Activated CD4-positive, alpha-beta memory T cell treated with anti-CD3 and anti-CD28 coated beads, Interleukin-2, amount 10 ng/mL, durations not matched to agents 7 days and 5 days (primary cell): ENCODE measurements at places on chromosomes 7 and 10. TPM values are rescaled to one million over a fixed set of nuclear protein-coding genes. Genes with fewer than 3 reads are reported as not detected.

Gene SEC31B
- total RNA-seq: 138 TPM

Gene MOGAT3
- not detected for total RNA-seq

Gene DBNL
- 176 TPM for total RNA-seq

Gene NEBL
- total RNA-seq: not detected

Gene TRA2A
- total RNA-seq: 98.1 TPM

- no peak for DNase-seq
These were observed 79.3 kb downstream of the CSTF2T start for GRCh38 chr10:51620131-51620530.

DNA sequence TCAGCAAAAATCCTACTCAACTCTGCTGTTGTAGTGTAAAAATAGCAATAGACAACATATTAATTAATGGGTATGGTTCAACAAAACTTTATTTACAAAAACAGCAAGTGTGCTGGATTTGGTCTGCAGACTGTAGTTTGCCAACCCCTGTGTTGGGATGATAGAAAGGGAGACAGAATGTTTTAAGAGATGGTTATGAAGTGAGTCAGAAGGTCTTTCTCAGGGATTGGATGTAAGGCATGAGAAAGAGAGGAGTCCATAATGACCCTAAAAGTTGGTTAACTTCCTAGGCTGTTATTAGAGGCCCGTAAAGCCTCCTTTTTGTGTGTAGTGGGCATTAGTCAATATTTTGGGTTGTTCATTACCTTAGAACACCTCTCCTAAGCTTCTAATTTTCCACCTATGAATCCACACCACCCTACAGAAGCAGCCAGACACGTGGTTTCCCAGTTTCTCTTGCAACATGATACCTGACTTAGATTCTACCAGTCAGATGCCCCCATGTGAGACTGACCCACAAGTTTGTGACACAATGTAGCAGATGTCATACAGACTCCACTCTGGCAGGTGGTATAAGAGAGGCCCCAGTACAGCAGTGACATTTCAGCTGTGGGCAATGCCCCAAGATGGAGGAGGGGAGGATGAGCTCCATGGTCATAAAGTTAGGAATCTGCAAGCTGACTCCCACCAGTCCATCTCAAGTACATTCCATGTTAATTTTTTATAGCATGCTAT is 1015.6 kb downstream of the KCNMA1 start:
- DNase-seq: no peak

DNA sequence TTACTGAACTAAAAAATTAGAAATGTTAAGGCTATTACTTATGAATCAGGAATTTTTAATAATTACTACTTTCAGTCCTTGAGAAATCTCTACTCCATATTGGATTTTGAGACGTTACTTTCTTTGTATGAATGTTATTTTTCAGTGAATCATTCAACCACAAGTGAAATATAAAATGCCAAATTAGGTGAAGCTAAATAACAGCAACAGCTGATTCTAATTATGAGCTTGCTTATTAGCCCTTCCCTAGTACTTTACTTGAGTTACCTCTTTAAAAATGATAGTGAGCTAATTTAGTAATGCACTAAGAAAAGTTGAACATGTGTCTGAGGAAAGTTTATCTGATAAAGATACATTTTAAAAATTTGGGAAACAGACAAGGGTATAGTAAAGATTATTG is 51.4 kb downstream of the PCGF5 start:
- no peak for DNase-seq

DNA sequence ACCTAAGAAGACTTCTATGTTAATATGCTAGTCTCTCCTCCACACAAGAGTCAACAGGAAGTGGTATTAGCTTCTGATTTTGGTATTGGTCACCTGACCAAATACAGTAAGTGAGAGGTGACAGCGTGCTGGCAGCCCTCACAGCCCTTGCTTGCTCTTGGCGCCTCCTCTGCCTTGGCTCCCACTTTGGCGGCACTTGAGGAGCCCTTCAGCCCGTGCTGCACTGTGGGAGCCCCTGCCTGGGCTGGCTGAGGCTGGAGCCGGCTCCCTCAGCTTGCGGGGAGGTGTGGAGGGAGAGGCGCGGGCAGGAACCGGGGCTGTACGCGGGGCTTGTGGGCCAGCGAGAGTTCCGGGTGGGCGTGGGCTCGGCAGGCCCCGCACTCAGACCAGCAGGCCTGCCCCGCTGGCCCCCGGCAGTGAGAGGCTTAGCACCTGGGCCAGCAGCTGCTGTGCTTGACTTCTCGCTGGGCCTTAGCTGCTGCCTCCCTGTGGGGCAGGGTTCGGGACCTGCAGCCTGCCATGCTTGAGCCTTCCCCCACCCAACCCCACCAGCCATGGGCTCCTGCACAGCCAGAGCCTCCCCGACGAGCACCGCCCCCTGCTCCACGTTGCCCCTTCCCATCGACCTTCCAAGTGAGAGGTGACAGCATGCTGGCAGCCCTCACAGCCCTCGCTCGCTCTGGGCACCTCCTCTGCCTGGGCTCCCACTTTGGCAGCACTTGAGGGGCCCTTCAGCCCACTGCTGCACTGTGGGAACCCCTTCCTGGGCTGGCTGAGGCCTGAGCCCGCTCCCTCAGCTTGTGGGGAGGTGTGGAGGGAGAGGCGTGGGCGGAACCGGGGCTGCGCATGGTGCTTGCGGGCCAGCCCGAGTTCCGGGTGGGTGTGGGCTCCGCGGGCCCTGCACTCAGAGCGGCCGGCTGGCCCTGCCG is 4.2 kb upstream of the ACSL5 start:
- peak; percentile 38 for DNase-seq

- DNase-seq: no peak
These were observed 34.0 kb upstream of the SLC35B4 start for GRCh38 chr7:134350709-134351108.

DNA sequence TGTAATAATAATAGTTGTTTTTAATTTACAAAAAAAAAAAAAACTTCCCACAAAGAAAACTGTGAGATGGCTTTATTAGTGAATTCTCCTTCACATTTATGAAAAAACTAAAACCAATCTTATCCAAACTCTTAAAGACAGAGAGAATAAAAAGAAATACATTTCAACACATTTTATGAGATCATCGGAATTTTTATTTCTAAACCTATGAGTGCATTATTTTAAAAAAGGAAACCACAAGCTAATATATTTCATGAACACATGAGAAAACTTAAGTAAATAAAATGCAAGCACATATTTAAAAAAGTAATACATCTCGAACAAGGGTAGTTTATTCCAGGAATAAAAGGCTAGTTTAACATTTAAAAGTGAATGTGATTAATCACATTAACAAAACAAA is 31.5 kb downstream of the C7orf25 start:
- DNase-seq: no peak

GRCh38 chr10:45199205-45199740 is 116.1 kb downstream of the OR13A1 start:
- no peak for DNase-seq

DNA sequence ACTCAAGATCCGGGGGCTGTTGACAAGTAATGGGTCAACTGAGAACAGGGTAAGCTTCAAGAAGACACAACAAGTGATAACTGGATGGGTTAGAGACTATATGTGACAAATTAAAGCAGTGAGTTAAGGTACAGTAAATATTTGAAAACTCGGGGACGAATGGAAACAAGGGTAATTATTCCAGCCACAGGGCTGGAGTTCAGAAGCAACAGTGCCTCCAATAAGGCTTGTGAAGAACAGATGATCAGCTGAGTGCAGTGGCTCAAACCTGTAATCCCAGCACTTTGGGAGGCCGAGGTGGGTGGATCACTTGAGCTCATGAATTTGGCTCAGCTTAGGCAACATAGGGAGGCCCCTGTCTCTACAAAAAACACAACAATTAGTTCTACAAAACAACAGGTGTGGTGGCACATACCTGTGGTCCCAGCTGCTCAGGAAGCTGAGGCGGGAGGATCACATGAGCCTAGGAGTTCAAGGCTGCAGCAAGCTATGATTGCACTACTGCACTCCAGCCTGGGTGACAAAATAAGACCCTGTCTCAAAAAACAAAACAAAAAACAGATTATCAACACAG is 20.5 kb upstream of the DLD start:
- DNase-seq: no peak

DNA sequence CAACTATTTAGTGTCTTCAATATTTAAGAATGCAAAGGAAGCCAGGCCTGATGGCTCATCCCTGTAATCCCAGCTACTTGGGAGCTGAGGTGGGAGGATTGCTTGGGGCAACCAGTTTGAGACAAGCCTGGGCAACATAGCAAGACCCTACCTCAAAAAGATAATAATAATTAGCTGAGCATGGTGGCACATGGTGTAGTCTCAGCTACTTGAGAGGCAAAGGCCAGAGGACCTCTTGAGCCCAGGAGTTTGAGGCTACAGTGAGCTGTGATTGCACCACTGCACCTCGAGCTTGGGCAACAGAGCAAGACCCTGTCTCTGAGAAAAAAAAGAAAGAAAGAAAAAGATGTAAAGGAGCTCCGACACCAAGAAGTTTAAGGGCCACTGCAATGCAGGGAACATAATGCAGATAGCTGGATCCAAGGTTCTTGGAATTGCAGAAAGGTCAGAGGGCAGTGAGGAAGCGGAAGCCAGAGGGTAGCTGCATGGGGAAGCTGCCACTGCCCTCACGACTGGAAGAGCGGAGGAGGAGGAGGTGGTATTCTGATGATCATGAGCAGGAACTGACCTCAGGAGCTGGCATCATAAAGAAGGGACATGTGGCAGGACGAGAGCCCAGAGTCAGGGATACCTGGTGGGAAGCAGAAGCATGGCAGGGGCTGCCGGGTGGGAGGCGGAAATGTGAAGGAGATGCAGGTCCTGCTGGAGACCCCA is 60.2 kb upstream of the PODXL start:
- no peak for DNase-seq
